Effector CD8-positive, alpha-beta T cell (primary cell): ENCODE measurements at places on chromosomes 1 and 21.

- no peak for DNase-seq
Observed at GRCh38 chr1:43653339-43653738, 3.4 kb downstream of the KDM4A start.

DNA sequence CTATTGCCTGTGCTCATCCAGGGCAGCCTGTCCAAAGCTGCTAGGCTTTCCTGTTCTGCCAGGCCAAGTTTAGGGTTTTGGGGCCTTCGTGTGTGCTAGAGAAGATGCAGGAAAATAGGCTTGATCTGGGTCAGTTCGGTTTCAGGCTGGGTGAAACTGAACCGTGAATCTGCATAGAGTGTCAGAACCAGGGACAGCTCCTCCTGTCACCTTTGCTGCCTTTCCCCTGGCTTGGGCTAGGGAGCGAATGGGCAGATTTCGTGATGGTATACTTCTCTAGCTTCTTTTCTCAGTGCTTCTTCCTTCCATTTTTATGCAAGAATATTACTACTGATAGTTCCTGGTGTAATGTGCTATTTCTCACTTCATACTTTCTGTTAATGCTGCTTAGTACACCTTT is 6.0 kb upstream of the AGO1 start:
- no peak for DNase-seq

- no peak for DNase-seq
Observed at GRCh38 chr1:5615076-5615475, 377.1 kb downstream of the NPHP4 start.

- DNase-seq = no peak
Observed at GRCh38 chr21:23955135-23955843, 1652.0 kb downstream of the MRPL39 start.

- no peak for DNase-seq
Observed at GRCh38 chr1:17881761-17882160, 126.6 kb downstream of the ACTL8 start.

DNA sequence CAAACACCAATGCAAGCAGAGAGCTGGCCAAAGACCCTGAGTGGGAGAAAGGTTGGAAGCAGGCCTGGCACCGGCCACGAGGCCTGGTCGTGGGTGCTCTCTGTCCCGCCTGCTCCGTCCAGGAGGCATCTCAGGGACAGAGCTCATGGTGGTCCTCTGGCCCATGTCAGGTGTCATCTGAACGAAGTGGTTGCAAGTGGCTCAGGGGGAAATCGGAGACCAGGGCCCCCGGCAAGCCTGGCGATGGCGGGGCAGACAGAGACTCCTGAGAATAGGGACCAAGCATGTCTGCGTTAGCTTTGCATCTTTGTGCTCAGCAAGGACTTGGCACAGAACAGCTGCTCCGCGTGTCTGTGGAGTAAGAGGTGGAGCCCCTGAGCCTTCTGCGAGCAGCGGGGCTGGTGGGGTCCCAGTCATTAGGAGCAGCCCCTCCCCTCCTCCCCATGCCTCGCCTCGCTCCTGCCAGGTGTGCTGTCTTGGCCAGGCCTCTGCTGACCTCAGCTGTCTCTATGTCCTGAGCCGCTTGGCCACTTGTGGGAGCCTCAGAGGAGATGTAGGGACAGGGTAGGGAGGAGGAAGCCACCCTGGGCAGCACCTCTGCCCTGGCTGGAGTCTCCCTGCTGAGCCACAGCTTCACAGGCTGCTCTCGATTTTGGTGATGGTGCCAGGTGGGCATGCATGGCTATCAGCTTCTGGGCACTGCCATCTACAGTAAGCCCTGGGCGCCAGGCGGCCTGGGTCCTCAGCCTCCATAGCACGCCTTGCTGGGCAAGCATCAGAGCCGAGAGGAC is 362.9 kb upstream of the VAMP3 start:
- no peak for DNase-seq

DNA sequence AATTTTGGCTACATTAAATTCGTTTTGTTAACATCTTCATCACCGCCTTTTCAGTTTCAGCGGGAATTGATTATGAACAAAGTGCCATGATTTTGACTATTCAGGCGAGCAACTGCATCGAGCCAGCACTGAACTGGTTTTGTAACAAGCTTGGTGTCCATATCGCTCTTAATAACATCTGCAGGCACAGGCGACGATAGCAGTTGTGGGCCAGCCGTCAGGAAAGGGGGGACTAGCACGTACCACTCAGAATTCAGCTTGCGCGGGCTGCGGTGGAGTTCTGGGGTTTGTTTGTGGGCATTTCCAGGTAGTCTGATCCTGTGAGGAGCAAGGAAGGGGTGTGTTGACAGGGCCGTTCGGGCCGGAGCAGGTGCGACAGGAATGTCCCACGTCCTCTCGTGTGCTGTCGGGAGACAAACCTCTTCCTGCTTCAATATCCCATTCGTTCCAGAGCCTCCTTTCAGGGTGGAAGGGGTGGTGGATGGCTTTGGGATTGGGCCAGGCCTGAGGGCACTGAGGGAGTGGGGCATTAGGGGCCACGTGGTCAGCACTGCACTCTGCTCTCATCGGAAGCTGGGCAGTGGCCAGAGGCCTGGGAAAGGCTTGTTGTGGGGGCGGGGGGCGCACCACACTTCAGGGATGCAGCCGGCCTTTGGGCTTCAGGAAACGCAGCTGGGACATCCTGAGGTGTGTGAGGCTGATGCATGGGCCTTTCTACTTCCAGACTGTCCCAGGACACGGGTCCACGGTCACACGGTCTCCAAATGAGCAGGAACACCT is 39.1 kb downstream of the SKI start:
- no peak for DNase-seq

GRCh38 chr21:34268493-34268892 is 95.3 kb upstream of the KCNE2 start:
- DNase-seq = no peak

DNA sequence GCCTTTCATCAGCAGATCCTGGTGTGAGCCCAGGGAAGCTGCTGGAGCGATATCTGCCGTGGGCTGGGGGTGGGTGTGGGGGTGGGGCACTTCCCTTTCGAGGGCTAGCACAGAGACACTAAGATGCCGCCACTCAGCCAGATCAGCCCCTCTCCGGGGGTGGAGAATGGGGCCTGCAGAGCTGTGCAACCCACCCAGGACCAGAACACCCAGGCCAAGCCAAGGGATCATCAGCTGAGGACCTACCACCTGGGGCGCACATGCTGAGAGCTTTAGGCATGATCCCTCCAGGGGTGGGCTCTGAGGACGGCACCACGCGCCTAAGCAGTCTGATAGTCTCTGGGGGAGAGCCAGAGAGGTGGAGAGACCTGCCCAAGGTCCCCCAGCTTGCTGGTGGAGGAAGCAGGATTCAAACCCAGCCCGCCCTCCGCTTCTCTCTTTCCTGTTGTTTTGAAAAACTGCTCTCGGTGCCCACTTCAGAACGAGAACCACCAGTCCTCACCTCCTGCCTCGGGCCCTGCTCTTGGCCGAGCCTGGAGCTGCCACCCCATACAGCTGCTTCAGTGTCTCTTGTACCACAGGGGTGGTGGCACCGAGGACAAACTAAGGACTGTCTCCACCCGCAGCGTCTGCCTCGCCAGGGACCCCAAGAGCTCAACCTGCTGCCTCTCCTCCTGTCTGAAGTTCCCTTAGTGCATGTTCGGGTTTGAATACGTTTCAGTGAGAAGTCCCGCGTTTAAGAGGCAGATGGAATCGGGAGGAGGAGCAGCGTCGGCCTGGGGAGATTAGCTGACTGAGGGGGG is 39.7 kb upstream of the RUNX3 start:
- no peak for DNase-seq

DNA sequence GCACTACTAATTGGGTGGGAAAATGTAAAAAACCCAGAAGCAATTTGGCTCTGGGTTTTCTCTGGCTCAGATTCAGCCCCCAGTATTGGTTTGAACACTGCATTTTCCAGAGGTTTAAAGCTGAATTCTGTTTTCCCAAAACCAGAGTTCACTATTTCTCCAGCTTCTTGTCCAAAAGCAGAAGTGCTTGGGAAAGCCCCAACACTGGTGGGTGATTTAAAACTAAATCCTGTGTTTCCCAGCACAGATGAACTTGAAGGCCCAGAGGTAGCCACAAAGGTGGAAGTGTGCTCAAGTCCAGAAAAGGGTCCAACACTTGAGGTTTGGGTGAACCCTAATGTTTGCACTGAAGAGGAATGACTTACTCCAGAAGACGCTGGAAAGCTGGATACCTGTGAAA is 678 bp downstream of the MCM3AP start:
- no peak for DNase-seq

DNA sequence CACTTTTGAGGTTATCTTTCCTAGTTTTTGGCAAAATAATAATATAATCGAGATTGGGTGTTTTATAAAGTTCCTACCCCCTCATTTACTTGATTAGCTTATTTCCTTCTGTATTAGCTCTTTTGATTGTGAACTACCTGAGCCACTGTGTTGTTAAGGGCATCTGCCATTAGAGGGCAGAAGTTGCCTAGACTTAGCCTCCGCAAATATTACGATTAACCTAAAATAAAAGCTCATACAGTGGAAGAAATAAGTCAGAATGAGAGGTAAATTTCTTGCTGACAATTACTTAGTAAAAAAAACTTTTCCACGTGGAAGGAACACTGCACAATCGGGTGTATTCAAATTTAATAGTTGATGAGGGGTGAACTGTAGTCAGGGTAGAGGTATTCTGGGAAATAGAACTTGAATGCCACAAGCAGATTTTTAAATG is 2.3 kb downstream of the H3-3A start:
- DNase-seq = peak; percentile 3

- DNase-seq = no peak
Observed at GRCh38 chr1:25684216-25684965, 67.8 kb downstream of the MAN1C1 start.

DNA sequence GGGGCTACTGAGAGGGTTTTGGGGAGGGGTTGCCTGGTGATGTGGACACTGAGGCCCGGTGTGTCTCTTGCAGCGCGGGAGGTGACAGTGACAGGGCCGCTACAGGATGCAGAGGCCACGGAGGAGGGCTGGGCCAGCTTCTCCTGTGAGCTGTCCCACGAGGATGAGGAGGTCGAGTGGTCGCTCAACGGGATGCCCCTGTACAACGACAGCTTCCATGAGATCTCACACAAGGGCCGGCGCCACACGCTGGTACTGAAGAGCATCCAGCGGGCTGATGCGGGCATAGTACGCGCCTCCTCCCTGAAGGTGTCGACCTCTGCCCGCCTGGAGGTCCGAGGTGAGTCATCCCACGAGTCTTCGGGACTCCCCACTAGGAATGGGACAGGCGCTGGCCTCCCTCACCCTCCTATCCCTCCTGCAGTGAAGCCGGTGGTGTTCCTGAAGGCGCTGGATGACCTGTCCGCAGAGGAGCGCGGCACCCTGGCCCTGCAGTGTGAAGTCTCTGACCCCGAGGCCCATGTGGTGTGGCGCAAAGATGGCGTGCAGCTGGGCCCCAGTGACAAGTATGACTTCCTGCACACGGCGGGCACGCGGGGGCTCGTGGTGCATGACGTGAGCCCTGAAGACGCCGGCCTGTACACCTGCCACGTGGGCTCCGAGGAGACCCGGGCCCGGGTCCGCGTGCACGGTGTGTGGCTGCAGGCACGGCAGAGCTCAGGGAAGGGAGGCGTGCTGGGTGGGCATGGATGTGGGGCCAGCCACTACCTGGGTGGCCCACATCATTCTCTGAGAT is 72.5 kb downstream of the OBSCN start:
- no peak for DNase-seq

DNA sequence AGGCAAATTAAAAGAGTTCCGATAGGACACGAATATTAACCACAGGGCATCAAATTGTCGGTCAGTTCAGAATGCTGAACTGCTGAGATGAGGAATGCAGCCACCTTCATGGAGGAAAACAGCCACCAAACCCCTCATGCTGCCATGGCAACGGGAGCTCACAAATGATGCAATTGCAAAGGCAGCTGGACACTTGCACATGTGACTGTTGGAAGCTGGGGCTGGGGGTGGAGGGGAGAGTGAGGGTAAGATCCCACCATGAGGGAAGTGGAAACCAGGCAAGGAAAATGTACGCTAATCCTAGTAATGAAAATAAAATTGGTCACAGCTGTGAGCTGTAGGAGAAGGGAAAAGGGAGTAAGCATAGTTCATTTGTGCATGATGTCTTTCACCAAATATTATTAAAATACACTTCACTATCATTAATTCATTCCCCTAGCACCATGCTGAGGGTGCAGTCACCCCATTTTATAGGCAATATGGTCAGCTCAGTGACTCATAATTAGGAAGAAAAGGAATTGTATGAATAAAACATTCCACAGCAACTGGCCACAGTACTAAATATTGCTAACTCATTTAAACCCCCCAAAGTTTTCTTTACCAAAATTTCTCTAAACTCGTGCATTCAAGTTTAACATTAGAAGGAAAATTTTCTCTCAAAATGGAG is 15.3 kb downstream of the BECN2 start:
- no peak for DNase-seq

GRCh38 chr1:168362991-168363390 is 82.3 kb downstream of the TBX19 start:
- DNase-seq = no peak

GRCh38 chr1:22971611-22972405 is 858 bp downstream of the LACTBL1 start:
- DNase-seq = no peak

- DNase-seq = no peak
Observed at GRCh38 chr1:234584420-234584805, 25.6 kb downstream of the IRF2BP2 start.

- no peak for DNase-seq
Observed at GRCh38 chr1:245225322-245226202, 70.8 kb downstream of the KIF26B start.

DNA sequence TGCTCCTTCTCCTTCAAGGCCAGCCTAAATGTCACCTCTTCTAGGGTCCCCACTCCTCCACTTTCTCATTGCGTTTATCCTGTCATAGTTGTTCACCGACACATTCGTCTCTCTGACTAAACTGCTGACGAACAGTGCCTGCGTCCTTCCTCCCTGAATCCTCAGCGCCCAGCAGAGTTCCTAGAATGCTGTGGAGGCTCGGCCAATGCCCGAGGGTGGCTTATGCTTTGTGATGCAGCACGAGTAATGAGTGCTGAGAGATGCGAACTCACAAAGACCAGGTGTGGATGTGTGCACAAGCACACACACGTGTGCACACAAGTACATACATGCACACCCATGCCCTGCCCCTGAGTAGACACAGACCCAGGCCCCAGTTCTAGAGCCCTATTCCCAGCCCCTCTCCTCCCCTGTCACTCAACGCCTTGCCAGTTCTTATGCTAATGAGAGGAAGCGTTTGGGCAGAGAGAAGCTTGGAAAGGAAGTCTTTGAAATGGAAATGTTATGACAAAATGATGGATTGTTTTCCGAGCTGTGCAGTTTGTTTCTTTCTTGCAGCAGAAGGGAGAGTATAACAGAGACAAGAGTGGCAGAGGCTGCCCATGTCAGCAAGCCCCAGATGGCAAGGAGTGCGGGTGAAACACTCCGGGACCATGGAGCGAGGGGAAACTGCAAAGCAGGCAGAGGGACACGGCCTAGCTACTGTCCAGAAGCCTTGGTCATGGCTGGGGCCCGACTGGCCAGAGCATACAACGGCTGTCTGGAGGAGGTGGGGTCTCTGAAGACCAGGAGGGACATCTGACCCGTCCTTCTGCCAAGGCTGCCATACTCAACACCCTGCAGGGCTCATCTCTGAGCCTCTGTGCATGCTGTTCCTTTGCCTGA is 24.2 kb downstream of the KCNA10 start:
- DNase-seq = no peak

GRCh38 chr1:206708058-206708457 is 23.4 kb downstream of the MAPKAPK2 start:
- DNase-seq = no peak
